Dermis microvascular lymphatic vessel endothelial cell (primary cell): ENCODE measurements at places on chromosomes 6 and 20. TPM values are rescaled to one million over a fixed set of nuclear protein-coding genes. Genes with fewer than 3 reads are reported as not detected.

The GRIK2 gene
- total RNA-seq, result not detected in 2 replicates

The LY6G6F gene
- not detected in 2 replicates for total RNA-seq

The RAB32 gene
- total RNA-seq, result 81.5 and 85.6 TPM in 2 replicates

The SEL1L2 gene
- total RNA-seq, result not detected in 2 replicates

The SPINT3 gene
- total RNA-seq, result not detected in 2 replicates

The SOX18 gene
- total RNA-seq, result 27.2 and 75.7 TPM in 2 replicates

The AIF1 gene
- total RNA-seq, result 0.13 TPM in 2 replicates

The PRSS16 gene
- total RNA-seq, result not detected in 2 replicates

The CYP39A1 gene
- 0.25 and 0.26 TPM in 2 replicates for total RNA-seq

The ULBP2 gene
- 1.0 and 1.4 TPM in 2 replicates for total RNA-seq

The IL17A gene
- not detected in 2 replicates for total RNA-seq

The PNPLA1 gene
- total RNA-seq, result not detected in 2 replicates

The HLA-A gene
- 519 and 1,118 TPM in 2 replicates for total RNA-seq

The CBLN4 gene
- not detected in 2 replicates for total RNA-seq

The BPI gene
- total RNA-seq, result not detected in 2 replicates

The TAAR5 gene
- total RNA-seq, result not detected in 2 replicates

The SLC22A3 gene
- under 0.01 TPM in 1 of 2 replicates, not detected in the other for total RNA-seq

The SYTL3 gene
- 0.51 and 0.76 TPM in 2 replicates for total RNA-seq

The WFDC10B gene
- not detected in 2 replicates for total RNA-seq

The DYNLT2 gene
- total RNA-seq, result 0.51 and 0.76 TPM in 2 replicates

The GSTA2 gene
- total RNA-seq, result not detected in 2 replicates

The NNAT gene
- 0.13 and 0.26 TPM in 2 replicates for total RNA-seq

The WFDC9 gene
- total RNA-seq, result not detected in 2 replicates

The SAPCD1 gene
- total RNA-seq, result 2.0 and 3.3 TPM in 2 replicates

The TSBP1 gene
- total RNA-seq, result not detected in 2 replicates

The OXT gene
- not detected in 2 replicates for total RNA-seq

The RPRD1B gene
- total RNA-seq, result 11.9 and 15.6 TPM in 2 replicates

The FOXA2 gene
- not detected in 2 replicates for total RNA-seq

The BPIFB4 gene
- total RNA-seq, result not detected in 2 replicates

The HCK gene
- not detected in 2 replicates for total RNA-seq

The IL20RA gene
- total RNA-seq, result 0.26 and 1.1 TPM in 2 replicates

The YWHAB gene
- 92.7 and 117 TPM in 2 replicates for total RNA-seq

The HLA-DQA1 gene
- total RNA-seq, result not detected in 2 replicates

The CYP24A1 gene
- not detected in 2 replicates for total RNA-seq

The COL19A1 gene
- under 0.01 TPM in 1 of 2 replicates, not detected in the other for total RNA-seq

The RIMS1 gene
- total RNA-seq, result 21.2 and 34.4 TPM in 2 replicates

The SAMD5 gene
- total RNA-seq, result 0.51 and 2.4 TPM in 2 replicates

The HLA-DPA1 gene
- total RNA-seq, result 3.2 and 6.3 TPM in 2 replicates

The BPIFA1 gene
- not detected in 2 replicates for total RNA-seq

The SLC17A1 gene
- not detected in 2 replicates for total RNA-seq

The PROKR2 gene
- total RNA-seq, result not detected in 2 replicates
